Foreskin fibroblast (primary cell): ENCODE measurements at places on chromosomes 7 and 10.

GRCh38 chr10:114405011-114405350, 679 bp upstream of the AFAP1L2 start:
- peak; percentile 6 for DNase-seq

- no peak for DNase-seq
Measured at GRCh38 chr7:157032128-157032527, 21.7 kb upstream of the MNX1 start.

- no peak for DNase-seq
Measured at GRCh38 chr7:959271-959670, 4.8 kb upstream of the ADAP1 start.

GRCh38 chr7:20157456-20157855, 59.7 kb downstream of the MACC1 start:
- DNase-seq, result no peak

DNA sequence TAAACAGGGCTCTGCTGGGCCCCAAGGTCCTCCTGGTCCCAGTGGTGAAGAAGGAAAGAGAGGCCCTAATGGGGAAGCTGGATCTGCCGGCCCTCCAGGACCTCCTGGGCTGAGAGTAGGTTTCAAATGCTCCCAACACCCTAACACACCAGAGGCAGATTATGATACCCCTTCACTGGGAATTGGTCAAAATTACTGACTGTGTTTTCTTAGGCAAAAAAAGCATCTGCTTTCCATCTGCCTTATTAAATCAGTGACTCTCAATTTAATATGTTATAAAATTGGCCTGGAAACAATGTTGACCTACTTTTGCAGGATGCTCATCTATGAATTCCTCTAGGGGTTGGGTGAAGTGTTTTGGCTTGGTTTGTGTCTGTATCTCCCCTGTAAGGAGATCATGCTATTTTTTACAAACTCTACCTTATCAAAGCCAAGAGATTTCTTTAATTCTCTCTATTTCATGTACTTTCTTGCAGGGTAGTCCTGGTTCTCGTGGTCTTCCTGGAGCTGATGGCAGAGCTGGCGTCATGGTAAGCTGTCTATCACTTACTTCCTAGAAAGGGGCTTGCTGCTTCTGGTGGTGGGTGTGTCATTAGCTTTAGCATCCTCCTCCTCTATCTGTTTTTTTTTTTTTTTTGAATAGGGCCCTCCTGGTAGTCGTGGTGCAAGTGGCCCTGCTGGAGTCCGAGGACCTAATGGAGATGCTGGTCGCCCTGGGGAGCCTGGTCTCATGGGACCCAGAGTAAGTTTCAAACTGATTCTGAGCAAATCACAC, 15.9 kb downstream of the COL1A2 start:
- DNase-seq, result no peak

GRCh38 chr10:132774902-132775863, 10.8 kb downstream of the NKX6-2 start:
- no peak for DNase-seq

GRCh38 chr10:90856964-90857634, 740 bp downstream of the HTR7 start:
- DNase-seq, result no peak

- peak; percentile 41 for DNase-seq
Measured at GRCh38 chr7:27560706-27561235, 101.9 kb downstream of the HIBADH start.

DNA sequence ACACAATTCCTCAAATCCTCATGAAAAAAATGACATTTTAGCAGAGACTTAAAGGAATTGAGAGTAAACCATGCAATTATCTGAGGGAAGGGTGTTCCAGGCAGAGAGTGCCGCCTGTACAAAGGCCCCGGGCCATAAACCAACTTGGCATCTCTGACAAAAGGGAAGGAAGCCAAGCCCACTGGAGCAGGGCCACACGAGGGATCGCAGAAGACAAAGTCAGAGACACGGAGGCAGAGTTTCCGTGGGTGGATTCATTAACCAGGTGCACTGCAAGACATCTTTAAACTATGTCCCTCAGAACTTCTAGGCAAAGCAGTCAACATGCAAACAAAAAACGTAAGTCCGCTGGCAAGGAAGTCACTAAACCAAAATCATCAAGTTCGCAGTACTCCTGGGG, 92.0 kb downstream of the SFMBT2 start:
- no peak for DNase-seq

DNA sequence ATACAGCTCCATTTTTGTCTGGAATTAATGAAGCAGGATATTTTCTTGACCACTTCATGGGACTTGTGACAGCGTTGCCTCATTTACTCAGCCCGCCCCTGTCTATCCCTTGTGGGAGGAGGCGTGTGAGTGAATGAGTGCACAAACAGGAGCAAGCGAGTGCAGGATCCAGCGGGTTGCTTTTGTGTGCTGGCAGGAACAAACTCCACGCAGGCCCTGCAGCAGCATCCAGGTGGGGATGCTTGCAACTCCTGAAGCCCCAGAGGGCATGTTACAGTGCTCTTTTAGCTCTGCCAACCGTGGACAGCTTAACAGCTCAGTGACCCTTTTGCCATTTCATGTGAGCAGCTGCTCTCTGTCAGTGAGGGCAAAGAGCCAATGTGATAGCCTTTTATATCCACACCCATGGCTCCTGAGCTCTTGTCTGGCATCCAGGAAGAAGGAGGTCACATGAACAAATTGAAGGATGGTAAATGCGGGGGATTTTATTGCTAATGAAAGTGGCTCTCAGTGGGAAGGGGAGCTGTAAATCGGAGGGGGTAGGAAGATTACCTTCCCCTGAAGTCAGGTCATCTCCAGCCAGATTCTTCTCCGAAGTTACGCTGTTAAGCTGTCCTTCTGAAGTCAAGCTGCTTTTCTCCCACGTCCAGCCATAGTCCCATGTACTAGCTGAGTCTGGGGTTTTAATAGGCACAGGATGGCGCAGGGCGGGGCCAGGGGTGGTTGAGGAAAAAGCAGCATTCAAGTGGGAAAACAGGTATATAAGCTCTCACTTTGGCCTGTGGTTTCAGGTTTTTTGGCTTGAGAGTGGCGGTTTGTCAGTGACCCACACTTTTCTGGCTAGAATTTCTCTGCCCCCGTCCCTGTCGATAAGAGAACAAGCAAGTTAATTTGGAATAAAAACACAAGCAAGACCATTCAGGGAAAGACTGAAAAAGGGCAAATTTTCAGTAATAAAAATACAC, 714.7 kb upstream of the MBL2 start:
- DNase-seq, result no peak

DNA sequence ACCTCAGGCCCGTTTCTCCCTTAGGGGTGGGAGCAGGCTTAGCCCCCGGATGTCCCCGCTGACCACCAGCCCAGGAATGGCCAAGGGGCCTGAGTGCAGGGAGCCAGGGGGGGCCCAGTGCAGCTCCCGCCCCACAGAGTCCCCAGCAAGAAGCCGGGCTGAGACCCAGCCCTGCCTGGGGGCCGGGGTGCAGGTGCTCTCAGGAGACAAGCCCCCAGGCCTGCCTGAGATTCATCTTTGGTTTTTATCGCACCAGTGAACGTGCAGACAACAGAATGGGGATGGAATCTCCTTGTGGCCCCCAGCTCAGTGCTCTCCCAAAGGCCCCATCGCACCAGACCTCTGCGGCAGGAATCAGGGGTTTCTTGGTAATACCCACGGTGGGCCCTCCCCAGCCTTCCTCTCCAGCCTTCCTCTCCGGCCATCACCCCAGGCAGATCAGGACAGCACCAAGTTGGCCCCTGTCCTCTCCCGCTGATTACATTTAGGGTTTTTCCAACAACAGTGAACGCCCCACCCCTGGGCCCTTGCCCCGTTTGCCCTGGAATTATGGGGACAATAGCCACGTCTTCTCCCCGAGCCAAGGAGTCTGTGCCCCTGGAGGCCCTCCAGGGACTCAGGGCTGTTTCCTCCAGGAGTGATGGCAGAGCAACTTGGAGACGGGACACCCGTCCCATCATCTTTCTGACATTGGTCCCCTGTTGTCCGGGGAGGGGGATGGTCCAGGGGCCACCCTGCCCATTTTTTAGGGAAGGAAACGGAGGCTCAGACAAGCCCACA, 22.4 kb downstream of the ADAP1 start:
- no peak for DNase-seq

DNA sequence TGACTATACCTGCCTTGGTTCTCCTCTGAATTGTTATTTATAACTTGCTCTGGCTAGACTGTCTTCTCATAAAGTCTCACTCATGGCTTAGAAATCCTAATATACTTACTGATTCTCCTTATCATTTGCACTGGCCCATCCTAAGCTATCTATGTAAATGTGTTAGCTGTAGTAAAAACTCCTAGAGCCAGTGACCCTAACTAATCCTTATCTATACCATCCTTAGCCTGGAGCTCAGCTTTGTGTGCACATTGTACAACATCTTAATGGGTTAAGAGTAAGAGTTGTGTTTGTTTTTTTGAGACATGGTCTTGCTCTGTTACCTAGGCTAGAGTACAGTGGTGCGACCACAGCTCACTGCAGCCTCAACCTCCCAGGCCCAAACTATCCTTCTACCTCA, 40.8 kb downstream of the LAMB4 start:
- DNase-seq, result no peak

GRCh38 chr10:126417220-126417825, 29.0 kb upstream of the ADAM12 start:
- DNase-seq, result no peak

DNA sequence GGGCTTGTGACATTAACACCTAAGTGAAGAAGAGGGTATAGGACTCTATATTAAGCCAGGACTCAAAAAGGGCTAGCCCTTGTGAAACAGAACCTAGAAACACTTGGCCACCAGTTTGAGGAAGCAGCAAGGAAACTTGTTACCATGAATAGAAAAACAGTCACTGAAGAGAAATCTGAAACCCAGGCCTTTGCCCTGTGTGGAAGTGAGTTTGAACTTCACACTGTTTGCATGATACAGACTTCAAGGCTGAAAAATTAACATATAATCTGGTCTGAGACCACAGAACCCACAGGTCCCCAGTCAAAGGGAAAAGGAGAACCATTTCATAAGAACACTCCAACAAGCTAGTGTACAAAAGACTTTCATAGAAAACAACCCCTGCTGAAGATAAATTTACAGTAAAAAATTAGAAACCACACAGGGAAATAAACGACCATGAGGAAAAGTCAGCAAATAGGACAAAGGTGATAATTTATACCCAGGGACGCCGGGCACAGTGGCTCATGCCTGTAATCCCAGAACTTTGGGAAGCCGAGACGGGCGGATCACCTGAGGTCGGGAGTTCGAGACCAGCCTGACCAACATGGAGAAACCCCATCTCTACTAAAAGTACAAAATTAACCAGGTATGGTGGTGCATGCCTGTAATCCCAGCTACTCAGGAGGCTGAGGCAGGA, 76.1 kb downstream of the SKIDA1 start:
- DNase-seq, result no peak

GRCh38 chr7:68936471-68937035, 661.7 kb upstream of the AUTS2 start:
- no peak for DNase-seq

- peak; percentile 65 for DNase-seq
Measured at GRCh38 chr10:32318476-32318896, 28.5 kb downstream of the EPC1 start.

DNA sequence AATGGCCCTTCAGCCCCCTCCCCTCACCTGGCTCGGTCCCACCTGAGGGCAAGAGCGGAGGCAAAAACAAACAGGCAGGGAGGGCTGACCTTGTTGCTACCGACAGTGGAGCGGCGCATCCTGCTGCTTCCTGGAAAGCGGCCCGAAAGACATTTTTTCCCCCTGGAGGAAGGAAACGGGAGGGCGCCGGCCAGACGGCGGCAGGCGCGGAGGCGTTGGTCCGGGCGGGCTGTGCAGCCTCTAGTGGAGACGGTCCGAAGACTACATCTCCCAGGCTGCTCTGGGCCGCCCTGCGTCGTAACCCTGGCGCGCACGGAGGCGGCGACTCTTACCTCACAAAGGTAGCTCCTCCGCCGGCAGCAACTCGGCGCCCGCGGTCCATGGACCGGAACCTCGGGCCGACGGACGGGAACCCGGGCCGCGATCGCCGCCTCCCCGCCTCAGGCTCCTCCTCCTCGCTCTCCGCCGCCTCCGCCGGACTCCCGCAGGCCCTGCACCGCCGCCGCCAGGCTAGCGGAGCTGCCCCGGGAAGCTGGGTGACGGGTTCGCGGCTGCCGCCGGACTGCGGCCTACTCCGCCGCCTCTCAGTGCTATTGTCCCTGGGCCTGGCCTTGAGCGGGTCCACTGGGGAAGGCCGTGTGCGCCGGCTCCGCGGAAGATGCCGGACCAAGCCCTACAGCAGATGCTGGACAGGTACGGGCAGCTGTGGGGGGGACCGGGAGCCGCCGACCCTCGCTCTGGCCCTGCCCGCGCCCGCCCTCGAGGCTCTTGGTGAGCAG, at the start of the genes CPEB3 and MARCHF5:
Gene CPEB3 (minus strand): TSS at position 242 of the 779 bp plus-strand sequence. CDS start 50,728 bp downstream, outside the sequence.
Gene MARCHF5 (plus strand): TSS at position 331 of the 779 bp plus-strand sequence. CDS start 328 bp downstream, at position 659.
- DNase-seq, result peak; percentile 96

GRCh38 chr7:151409667-151410404, at the start of gene WDR86:
WDR86 (minus strand) TSS chr7:151410038; CDS start chr7:151409589, 449 bp downstream.
- DNase-seq, result no peak

GRCh38 chr7:132386201-132386681, 190.0 kb downstream of the PLXNA4 start:
- DNase-seq, result no peak

DNA sequence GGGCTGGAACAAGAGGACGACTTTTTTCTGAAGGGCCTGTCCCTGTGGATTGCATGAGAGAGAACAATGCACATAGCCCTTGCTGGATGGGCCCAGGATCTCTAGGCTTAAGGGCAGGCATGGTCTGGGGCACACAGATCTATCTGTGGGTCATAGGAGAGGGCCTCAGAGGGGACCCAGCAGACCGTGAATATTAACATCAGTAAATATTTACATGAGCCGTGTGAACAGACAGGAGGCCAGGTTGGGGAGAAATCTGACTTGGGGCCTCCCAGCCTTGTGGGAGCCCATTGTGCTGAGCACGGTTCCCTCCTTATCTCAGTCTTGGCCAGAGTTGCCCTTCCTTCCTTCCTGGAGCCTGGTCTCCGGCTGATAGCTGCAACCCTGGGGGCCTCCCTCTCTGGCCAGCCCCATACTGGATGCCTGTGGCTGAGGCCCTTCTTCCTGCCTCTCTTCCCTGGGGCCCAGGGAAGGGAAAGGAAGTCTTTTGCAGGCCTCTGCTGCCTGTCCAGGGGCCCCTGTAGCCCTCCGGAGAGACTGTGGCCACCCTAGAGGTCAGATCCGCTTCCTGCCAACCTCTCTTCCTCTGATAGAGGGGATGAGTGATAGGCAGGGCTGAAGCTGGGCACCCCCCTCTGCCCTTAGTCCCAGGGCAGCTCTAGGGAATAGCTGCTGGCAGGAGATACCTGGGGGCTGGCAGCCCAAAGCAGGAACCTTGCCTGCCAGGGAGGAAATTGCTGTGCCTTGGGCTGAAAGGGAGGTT, 44.5 kb upstream of the TRIM8 start:
- no peak for DNase-seq

DNA sequence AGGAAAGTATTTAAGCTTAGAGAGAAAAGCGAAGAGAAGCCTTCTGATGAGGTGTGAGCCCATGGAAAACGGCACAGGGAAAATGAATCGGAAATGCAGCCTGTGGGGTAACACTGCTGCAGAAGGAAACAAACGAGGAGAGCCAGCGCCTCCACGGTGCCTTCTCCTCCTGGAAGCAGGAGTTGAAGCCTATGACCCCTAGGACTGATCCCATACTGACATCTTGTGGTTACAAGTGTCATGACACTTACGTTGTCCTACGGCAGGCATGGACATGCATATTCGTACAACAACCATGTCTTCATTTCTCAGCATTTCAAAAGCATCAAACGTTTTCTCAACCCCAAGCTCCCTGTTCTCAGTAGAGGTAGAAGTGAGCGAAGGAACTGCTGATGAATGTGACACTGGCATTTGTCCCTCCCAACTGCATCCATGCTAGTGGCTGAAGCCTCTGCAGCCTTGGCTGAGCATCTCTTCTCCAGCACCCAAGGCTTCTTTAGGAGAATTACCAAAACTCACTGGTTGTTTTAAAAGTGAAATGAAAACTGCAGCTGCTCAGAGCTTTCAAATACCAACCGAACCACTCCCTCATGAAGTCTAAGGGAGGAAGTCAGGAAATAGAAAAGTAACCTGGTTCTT, 160.2 kb downstream of the JAZF1 start:
- DNase-seq, result peak; percentile 79
